A549 (cell line): ENCODE measurements at places on chromosomes 3 and 15.

DNA sequence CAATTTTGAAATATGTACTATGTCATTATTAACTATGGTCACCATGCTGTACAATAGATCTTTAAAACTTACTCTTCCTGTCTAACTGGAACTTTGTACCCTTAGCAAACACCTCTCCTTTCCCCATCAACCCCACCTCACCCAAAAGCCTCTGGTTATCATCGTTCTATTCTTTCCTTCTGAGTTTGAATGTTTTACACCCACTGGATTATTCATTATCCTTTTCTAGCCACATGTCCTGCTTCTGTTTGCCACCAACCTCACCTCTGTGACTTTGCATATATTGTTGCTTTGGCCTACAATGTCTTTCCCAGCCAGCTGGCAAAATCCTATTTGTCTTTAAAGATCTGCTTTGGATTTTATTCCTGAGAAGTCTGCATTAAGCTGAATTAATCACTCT, 102.6 kb upstream of the TSPAN3 start:
- no peak for DNase-seq

DNA sequence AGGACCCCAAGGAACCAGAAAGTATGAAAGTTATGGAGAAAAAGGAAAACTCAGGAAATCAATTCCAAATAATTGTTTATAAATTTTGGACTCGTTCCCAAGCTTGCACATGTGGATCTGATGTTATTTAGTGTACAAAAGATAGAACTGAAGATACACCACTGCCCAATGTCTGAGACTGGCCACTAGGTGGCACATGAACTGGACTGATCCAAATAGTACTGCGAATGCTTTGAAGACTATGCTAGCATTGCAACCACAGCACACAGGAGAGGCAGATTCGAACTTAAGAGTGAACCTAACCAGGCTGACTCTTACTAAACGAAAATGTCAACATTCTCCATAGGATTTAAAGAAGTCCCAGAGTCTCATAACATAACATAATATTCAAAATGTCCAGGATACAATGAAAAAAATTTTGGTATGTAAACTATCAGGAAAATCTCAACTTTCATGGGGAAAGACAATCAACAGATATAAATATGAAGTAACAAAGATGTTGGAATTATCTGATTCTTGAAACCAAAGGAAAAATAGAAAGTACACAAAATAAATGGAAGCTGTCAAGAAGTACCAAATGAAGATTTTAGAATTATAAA, 596.7 kb downstream of the FGF12 start:
- peak; percentile 5 for DNase-seq

GRCh38 chr3:156598413-156598812, 43.5 kb upstream of the SSR3 start:
- DNase-seq, result no peak

DNA sequence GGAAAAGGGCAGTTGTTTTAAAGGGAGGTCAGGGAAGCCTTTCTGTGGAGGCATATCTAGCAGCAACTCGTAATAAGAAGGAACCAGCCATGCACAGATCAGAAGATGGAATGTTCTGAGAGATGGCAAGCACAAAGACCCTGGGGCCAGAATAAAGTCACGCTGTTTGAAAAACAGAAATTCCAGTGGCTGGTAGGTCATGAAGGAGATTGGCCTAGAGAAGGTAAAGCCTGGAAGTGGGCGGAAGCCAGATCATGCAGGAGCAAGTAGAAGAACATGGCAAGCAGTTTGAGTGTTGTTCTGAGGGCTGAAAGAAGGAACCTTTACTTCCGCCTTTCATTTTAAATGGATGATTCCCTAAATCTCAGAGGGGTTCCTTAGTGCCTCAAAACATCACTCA, 208.1 kb upstream of the PPP2R3A start:
- no peak for DNase-seq

- DNase-seq, result no peak
Measured at GRCh38 chr3:10300087-10300486, 7.3 kb upstream of the GHRL start.

DNA sequence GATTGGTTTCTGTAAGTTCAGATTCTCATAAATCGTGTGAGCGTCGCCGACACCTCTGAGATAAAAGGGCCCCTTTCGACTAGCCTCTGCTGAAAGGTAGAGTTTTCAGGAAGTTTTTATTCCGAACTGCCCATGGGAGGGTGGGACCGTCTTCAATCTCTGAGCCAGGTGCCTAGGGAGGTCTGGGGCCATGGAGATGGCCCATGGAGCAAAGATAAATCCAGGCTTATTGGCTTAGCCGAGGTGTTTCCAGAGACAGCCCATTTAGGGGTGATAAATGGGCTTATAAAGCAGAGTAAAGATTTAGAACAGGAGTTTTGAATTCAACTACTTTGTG, 442 bp downstream of the QTRT2 start:
- peak; percentile 16 for DNase-seq

DNA sequence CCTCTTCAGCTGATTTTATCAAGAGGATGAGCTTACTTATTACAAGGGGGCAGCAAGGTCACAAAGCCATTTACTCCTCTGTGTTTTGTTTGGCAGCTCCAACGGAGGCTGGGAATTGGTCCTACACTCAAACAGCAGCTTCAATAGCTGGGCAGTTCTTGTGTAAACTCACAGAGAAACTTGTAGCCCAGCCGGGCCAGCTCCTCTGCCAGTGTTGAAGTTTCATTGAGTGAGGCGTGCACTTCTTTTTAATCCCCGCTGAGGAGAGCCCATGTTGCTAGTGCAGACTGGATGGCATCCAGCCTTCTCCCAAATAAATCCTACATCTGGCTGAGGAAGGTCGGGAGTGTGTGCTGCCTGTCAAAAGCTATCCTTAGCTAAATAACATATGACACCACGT, 59.5 kb downstream of the BFSP2 start:
- no peak for DNase-seq

GRCh38 chr3:134711284-134711683, 60.5 kb upstream of the KY start:
- DNase-seq, result no peak

GRCh38 chr15:83285979-83286553, 1.6 kb upstream of the BNC1 start:
- peak; percentile 70 for DNase-seq

GRCh38 chr15:76381366-76381765, 44.8 kb downstream of the ISL2 start:
- DNase-seq, result no peak

GRCh38 chr3:21464746-21465145, 286.3 kb downstream of the ZNF385D start:
- DNase-seq, result no peak

DNA sequence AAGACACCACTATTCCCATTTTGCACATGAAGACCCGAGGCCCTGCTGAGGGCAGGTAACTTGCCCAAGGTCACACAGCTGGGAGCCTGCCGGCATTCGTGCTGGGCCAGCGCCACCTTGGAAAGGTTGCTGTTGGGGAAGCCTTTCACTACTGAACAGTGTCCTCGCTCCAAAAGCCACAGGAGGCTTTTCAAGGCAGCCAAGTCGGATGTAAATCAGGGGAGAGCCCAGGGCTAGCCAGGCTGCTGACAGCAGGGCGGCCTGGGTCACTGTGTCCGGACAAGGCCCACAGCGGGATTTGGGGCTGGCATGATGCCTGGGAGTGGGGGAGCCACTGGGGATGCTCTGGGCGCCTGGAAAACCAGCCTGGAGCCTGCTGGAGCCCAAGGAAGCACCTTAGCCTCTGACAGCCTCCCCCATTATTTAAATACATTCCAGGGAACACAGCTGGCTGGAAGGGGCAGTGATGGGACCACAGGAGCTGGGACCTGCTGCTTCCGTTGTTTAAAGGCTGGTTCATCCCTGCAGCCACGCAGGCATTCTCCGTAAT, 10.5 kb downstream of the SLC6A6 start:
- DNase-seq, result no peak

DNA sequence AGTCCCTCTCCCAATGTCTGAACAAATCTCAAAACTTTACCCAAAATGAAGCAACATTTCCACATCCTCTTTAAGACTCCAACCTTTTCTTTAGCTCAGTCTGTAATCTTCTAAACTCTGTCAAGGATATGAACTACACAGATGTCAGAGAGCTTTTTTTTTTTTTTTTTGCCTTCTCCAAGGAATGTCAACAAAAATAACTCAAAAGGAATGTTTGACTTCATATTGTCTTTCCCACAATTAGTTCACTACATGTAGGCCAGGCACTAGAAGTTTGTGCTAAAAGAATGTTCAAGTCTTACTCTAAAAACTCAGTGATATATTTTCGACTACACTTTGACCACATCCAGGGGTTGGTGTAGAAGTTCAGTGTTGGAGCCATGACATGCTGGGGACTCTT, 37.1 kb downstream of the ADAMTS9 start:
- no peak for DNase-seq

GRCh38 chr15:97085731-97086130, 755.2 kb downstream of the NR2F2 start:
- no peak for DNase-seq

DNA sequence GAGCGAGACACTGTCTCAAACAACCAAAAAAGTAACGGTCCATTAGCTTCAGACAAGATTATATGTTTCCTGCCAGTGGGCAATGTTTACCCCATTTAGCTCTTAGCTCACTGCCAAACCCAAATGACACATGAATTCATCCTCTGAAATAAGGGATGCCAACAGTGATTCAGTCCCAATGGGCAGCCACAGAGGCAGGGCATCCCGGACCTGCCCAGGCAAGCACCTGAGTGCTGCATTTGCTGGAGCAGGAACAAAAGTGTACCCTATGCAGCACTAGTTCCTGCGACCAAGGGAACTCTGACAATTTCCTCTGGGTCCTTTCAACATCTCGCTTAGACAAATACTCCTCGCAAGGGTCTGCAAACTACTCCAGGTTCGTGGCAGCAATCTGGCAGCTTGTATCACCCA, 8.0 kb downstream of the IP6K2 start:
- no peak for DNase-seq
